ENCODE measurements at places on chromosomes 16 and 17.

DNA sequence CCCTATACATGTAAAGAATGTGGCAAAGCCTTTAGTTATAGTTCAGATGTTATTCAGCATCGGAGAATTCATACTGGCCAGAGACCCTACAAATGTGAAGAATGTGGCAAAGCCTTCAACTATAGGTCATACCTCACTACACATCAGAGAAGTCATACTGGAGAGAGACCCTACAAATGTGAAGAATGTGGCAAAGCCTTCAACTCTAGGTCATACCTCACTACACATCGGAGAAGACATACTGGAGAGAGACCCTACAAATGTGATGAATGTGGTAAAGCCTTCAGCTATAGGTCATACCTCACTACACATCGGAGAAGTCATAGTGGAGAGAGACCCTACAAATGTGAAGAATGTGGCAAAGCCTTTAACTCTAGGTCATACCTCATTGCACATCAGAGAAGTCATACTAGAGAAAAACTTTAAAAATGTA, 42.5 kb downstream of the ZNF267 start:
- no peak for DNase-seq

DNA sequence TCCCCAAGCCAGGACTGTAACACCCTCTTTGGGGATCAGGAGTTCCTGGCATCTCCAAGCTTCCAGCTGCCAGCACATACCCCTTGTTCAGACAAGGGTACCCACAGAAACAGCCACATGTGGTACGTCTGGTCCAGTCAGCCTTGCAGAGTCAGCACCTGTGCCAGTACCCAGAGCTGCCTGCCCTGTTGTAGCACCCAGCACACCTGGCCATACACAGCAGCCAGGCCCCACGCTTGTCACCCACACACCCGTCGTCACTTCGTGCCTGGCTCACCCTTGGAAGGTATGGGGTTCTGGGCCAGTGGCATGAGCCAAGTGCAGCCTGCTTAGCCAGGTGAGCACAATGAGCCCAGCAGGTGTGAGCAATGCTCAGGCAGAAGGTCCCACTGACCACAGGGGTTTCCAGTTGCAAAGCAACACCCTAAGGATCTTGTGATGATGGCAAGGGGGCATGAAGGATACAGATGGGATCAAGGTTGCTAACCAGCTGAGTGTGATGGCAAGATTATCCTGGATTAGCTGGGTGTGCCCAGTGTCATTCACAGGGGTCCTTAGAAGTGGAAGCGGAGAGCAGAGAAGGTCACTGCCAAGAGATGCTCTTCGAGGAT, 202.3 kb downstream of the CPPED1 start:
- DNase-seq: no peak

DNA sequence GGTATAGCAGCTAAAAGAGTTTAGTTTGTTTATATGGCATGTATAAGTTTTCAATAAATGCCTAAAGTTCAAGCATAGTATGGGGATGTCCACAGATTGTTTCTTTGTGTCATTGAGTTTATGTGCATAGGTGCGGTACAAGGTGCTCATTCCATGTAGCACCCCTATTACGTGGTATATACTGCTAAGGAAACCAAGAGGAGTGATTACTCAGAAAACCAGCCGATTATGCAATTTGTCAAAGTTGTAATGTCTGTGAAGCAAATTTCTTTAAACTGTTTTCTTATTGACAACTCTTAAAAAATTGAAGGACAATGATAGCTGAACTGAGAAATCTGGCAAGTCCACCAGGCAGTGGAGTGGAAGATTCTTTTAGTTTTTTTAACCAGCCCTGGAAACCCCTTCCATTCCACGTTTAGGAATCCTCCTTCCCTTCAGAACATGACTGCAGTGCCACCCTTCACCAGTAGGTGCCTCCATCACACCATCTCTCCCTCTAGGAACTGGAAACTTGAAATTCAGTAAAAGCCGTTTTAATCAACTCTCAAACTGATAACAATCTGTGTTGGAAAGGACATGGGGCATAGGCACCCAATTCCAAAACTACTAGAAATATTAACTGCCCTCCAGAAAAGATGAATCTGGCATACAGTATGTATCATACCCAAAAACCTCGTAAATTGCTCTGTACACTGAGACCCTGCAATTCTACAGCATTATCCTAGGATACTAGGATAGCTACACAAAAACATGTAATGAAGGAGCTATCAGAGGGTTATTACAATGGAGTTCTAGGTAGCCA, 43.5 kb downstream of the REXO5 start:
- peak; percentile 63 for DNase-seq

GRCh38 chr17:79412110-79412509, 198.7 kb downstream of the RBFOX3 start:
- DNase-seq: no peak

DNA sequence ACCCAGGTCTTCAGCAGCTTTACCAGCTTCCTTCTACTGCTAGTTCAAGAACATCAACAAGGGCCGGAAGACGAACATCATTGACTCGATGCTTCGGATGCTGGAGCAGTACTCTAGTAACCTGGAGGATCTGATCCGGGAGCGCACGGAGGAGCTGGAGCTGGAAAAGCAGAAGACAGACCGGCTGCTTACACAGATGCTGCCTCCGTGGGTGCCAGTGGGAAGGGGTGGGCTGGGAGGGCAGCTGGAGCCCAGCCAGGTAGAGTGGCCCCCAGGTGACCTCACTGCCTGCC, 12.1 kb downstream of the GUCY2D start:
- DNase-seq: no peak

DNA sequence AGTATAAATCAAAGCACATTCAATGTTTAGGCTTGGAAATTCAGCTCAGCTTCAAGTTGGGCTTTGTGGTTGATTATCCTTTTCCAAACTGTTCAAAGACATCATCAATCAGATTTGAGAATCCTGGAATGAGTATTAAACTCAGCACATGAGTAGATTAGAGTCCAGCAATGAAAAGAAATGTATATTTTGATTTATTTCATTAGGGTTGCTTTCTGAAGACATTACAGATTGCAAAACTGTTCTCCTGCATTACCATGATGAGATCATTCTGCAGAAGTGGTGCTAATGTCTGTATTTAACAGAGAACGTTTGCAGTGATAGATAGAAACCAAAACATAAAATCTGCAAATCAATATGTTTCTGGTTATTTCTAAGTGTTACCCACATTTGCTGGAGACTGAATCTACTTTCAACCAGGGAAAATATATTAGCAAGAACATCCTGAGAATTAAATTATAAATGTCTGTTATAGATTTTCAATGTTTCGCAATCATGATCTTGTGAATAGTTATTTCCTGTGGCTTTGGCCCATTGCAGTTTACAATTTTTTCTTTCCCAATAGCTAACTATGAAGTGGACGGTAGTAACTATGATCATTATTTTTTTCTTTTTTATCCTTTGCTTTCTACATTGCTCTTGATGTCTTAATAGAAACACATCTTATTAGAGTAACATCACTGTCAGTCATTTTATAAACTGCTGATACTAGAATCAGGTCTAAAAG, 1125.7 kb upstream of the GOT2 start:
- DNase-seq: no peak

DNA sequence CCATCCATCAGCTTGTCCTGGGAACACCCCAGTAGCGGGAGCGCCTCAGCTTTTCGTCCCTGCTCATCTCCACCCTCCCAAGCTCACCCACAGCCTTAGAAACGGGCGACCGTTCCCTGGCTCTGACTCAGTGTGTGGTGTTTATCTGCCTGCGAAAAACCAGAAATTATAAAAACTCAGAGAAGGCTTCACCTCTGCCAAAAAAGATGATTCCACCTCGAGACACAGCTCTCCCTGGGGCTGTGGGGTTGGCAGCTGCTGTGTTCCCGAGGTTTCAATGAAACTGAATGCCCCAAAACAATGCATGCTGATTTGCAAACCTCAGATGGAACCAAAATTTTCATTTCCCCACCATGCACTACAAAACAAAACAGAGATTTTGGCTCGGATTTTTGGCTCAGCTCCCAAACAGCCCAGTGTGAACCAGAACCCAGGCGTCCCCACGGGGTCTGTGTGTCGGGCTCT, 62.4 kb upstream of the MED9 start:
- DNase-seq: peak; percentile 65

DNA sequence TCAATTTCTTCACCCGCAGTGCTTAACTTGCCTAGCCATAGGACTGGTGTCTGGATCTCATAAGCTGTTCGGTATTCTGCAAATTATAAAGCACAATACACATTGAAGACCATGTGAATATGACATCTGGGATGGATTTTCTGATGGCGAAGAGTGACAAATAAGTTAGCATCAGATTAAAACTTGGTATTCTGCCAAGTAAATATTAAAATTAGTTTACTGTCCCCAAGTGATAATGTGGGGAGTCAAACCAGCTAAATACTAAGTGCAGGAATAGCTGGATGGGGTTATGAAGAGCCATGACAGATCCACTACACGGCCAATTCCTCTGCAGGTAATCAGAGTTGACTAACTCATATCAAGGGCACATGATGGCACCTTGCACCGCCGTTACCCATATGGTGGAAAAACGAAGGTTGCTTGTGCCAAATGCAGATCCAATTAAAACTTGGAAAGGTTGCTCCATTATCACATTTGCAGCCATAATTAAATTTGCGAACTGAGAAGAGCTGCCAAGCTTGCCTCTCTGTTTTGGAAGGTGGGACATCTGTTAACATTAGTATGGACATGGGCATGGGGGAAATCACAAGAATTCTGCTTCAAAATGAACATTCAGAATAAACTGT, 114.9 kb upstream of the TOM1L1 start:
- peak; percentile 62 for DNase-seq

DNA sequence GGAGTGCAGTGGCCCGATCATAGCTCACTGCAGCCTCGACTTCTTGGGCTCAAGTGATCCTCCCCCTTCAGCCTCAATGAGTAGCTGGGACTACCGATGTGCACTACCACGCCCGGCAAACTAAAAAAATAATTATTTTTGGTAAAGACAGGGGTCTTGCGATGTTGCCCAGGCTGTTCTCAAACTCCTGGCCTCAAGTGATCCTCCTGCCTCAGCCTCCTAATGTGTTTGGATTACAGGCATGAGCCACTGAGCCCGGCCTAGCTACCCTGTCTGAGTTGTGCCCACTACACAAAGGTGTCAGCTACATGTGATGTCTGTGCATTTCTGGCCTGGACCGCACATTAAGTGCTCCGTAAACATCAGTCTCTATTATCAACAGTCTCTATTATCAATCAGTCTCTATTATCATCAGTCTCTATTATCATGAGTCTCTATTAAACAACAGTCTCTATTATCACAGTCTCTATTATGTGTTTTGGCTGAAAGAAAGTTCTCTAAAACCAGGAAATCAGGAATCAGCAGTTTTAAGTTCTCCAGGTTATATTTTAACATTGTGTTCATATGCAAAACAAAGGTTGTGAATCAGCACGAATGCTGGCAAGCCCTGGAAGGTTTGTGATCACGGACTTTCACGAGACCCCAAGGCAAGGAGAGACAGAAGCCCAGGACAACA, 721 bp upstream of the WWOX start:
- no peak for DNase-seq

- no peak for DNase-seq
Measured at GRCh38 chr16:8776129-8776584, 21.3 kb downstream of the TMEM186 start.

GRCh38 chr17:57004944-57005579, 27.1 kb downstream of the SCPEP1 start:
- DNase-seq: peak; percentile 4

- DNase-seq: peak; percentile 7
Measured at GRCh38 chr17:42678951-42679491, 2.2 kb upstream of the PLEKHH3 start.

- DNase-seq: no peak
Measured at GRCh38 chr16:85553436-85554113, 59.5 kb upstream of the GSE1 start.

- DNase-seq: no peak
Measured at GRCh38 chr16:64305663-64306062, 816.2 kb downstream of the CDH11 start.

DNA sequence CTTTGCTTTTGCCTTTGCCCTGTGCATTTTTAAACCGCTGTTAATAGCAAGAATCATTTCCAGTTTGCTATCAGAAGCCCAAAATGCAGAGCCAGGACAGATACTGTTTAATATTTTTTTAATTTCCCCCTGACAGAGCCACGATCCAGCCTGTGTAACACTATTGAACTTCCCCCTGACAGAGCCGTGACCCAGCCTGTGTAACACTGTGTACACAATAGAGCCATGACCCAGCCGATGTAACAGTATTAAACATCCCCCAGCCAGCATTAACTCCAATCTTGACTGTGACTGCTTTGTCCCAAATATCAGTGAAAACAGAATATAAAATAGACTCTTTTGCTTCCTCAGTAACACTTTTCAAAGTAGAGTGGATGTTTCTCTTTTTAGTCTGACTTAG, 607.9 kb upstream of the CDH5 start:
- no peak for DNase-seq

GRCh38 chr17:18860161-18860972, 2.4 kb downstream of the PRPSAP2 start:
- DNase-seq: no peak

GRCh38 chr17:19759568-19760549, 11.8 kb upstream of the ALDH3A1 start:
- no peak for DNase-seq

DNA sequence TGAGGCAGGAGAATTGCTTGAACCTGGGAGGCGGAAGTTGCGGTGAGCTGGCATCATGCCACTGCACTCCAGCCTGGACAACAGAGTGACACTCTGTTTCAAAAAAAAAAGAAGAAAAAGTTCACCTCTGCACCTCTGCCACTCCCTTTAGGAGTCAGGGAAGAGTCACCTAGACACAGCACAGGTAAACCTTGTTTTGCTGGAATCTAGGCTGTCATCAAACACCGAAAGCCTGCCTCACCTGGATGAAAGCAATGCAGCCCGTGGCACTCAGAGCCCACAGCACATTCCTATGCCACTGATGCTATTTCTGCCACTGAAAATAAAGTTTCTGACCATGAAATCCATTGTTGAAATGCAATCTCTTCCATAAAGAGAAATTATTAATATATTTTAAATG, 22.2 kb downstream of the CFAP52 start:
- DNase-seq: no peak

- DNase-seq: no peak
Measured at GRCh38 chr16:56349711-56350161, 75.6 kb downstream of the AMFR start.

- no peak for DNase-seq
Measured at GRCh38 chr16:54273566-54273965, 13.0 kb downstream of the IRX3 start.

GRCh38 chr17:42581744-42582270, 4.3 kb upstream of the PSMC3IP start:
- DNase-seq: no peak

- no peak for DNase-seq
Measured at GRCh38 chr17:45168991-45169752, 7.5 kb downstream of the HEXIM2 start.

GRCh38 chr17:78210111-78210510, 3.9 kb upstream of the BIRC5 start:
- no peak for DNase-seq

Measured in NCI-H446 (cell line).